Fibroblast of the aortic adventitia (primary cell): ENCODE measurements at places on chromosomes 7 and 10.

DNA sequence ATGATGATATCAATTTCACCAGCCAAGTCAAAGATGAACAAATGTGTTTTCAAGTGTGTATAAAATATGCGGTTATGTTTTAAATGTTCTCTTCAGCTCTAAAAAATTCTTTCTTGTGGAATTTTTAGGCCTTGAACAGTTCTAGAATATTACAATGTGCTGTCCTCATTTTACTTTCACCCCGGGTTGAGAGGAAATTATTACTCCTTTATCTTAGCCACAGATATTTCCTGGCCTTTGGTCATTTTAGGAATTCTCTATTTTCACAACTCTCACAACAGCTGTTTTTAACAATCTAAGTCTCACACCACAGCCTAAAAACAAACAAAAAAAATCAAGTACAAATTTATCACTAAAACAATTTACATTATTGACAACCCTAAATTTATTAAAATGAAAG is 112.2 kb upstream of the HGF start:
- DNase-seq = peak; percentile 61

DNA sequence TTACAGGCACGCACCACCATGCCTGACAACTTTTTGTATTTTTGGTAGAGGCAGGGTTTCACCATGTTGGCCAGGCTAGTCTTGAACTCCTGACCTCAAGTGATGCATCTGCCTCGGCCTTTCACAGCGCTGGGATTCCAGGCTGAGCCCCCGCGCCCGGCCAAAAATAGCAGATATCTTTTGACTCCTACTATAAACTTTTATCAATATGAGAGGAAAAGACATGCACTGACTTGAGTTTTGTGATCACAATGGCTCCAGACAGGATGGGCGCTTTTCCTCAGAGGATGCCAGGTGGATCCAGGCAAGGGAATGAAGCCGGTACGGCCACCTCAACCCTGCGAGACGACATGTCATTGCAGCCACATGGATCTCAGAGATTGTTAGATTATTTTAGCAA is 123.9 kb downstream of the DNAJB6 start:
- DNase-seq = no peak

GRCh38 chr10:71396084-71396710 is 523 bp upstream of the CDH23 start:
- no peak for DNase-seq

GRCh38 chr10:49309691-49310411 is 10.9 kb downstream of the C10orf71 start:
- no peak for DNase-seq

DNA sequence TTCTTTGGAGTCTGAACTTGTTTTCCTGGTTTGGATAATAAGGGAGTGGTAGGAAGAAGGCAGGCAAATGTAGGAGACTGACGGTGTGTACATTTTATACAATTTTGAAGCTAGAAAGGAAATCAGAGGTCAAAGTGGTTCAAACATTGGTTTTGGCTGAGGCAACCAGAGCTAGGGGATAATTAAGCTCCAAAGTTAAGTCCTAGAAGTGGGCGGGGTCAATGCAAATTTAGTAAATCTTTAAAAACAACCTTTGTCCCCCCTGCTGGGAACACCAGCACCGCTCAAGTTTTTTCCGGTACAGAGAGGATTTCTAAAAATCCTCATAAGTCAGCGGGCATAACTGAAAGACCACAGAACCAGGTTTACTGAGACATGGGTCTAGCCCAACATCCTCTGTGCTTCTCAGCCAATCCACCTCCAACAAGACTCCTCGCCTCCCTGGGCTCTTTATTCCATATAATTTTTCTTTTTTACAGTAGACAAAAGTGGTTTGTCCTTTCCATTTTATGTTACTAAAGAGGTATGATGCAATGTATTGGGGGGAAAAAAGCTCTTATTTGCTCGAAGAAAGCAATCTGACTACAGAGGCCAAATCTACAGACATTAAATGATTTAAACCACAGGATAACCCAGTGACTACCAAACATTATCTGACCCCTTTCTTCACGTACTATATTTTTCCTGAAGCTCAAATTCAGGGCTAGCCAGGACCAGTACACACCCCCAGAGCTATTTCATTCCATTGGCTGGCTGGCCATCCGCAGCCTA is 1.6 kb downstream of the GLUD1 start:
- peak; percentile 39 for DNase-seq

- DNase-seq = no peak
Measured at GRCh38 chr10:119138346-119139306, 26.9 kb downstream of the SFXN4 start.

DNA sequence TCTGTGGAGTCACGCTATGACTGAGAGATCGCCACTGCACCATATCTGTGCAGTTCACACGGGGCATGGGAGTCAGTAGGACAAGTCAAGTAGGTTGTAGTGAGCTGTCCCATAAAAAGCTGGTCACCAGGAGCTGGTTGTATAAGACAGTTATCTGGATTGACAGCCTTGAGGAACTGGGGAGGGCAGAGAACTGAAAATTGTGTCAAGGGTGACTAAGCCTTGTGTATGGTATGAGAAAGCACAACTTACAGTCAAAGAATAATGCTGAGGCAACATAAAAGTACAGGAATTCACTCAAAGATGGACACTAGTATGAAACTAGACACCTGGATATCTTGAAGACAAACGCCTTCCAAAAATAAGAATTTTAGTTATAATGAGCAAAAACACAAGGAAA is 564.9 kb downstream of the POM121L12 start:
- DNase-seq = no peak

DNA sequence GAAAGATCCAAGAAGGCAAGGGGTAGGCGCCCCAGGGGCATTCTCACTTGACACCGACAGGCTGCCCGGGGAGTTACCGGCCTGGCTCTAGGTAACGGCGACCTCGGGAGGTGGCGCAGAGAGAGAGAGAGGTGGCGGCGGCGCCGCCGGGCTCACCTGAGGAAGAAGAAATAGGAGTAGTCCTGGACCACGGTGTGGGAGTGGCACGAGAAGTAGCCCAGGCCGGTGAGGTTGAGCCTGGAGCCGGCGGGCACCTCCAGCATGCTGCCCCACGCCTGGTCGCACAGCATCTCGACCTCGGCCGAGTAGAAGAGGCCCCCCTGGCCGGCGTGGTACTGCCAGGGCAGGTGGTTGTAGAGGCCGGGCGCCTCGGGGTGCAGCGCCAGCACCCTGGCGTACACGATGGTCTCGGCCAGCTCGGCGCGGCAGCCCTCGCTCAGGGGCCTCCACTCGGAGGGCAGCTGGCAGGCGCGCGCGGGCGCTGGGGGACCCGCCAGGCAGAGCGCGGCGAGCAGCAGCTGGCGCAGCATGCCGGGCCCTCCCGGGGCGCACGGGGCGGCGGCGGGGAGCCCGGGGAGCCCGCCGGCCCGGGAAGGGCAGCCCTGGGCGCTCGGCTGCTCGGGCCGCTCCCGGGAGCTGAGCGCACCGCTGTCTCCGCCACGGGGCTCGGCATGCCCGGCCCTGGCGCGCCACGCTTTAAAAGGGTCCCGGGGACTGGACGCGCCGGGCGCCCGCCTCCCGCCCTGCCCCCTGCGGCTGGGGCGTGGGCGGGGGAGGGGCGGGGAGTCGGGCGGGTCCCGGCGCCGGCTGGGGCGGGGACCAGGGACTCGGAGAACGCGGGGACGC is at the start of gene CCDC3:
CCDC3 (minus strand) TSS at position 673 of the 846 bp plus-strand sequence; CDS start at position 530, 143 bp downstream.
- no peak for DNase-seq

DNA sequence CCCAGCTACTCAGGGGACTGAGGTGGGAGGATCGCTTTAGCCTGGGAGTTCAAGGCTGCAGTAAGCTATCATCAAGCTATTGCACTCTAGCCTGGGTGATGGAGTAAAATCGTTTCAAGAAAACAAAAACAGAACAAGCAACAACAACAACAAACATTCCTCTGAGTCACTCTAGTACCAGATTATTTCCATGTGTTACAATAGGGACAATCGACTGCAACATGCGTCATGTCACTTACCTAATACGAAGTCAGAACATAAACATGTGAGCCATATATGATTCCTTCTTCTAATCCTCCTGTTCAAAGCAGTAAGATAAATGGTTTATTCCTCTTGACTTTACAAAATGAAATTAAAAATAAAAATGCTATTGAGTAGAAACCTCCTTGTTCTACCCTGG is 57.3 kb downstream of the ZNF438 start:
- DNase-seq = no peak

DNA sequence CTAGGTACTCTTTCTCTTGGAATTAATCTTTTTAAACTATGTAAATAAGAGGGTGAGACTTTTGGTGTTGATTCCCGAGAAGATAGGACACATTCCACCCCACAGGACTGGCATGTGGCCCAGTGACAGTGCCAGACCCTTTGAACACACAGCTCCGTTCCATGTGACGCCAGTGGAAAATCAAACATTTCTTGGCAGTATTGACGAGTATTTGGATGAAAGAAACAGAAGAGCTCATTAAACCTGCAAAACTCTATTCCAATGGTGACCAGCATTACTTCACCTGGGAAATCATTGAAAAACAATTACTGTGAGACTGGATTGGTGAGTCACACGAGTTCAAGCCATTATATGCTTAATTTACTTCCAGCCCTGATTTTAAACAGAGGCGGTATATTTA is 25.8 kb downstream of the AKR1E2 start:
- DNase-seq = peak; percentile 46

DNA sequence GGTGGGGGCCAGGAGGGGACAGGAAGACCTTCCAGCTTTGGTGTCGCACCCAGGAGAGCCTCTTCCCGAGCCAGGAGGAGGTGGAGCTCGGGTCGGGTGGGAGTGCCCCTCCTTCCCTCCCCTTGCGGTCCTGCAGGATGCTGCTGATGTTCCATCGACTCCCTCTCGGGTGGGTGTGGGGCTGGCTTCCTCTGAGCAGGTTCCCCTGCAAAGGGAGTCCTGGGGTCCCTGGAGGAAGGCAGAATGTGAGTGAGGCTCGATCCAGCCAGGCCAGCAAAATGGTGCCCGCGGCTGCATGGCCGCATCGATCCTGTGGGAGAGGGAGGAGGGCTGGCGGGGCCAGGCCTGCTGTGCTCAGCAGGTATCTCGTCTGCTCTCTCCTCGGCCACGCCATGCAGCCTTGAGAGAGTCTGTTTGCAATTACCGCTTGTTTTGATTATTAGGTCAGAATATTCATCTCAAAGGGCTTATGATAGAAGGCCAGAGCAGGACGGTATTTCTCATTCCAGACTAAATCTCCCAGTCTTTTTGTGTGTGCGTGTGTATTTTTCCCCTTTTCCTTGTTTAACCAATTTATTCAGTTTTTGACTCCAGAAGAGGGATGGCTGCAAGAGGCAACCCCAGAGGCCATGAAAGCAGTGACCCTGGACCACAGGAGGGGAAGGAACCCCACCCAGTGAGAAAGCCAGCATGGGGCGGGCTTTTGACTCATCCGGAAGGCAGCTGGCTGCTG is 137.3 kb upstream of the ZMIZ1 start:
- DNase-seq = peak; percentile 93

DNA sequence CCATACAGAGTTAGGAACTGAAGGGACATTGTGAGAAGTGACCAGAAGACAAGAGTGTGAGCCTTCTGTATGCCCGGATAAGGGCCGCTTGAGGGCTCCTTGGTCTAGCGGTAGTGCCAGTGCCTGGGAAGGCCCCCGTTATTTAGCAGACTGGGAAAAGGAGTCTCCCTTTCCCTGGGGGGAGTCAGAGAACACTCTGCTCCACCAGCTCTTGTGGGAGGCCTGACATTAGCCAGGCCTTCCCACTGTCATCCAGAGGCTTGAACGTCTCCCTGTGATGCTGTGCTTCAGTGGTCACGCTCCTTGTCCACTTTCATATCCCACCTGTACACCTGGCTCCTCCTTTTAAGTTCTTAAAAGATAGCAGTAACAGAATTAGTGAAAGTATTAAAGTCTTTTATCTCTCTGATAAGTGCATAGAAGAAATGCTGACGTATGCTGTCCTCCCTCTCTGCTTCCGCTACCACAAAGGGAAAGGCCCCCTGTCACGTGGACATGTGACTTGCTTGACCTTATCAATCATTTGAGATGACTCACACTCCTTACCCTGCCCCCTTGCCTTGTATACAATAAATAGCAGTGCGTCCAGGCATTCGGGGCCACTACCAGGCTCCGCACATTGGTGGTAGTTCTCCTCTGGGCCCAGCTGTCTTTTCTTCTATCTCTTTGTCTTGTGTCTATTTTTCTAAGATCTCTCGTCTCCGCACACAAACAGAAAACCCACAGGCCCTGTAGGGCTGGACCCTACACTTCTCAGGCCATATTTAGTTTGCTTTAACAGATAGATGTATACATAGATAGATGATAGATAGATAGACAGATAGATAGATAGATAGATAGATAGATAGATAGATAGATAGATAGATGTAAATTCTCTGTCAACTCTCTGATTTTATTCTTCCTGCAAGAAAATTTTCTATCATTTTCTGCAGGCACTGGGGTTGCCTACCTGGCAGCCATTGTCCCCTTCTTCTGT is 131.5 kb upstream of the JCAD start:
- DNase-seq = no peak

DNA sequence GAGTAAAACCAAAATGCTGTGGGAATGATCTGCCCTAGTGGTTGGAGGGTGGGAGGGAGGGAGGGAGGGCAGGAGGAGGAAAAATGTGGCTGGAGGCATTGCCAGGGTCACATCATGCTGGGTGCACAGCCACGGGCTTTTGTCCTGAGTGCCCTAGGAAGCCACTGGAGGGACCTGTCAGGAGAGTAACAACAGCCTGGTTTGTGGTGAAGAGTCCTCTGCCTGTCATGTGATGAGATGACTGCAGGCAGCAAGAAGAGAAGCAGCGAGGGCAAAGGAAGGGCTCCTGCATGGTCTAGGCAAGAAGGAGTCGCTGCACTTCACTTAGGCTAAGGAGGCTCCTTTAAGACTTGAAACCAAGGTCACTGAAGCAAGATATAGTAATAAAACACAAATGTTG is 65.6 kb downstream of the PKD1L1 start:
- DNase-seq = no peak

DNA sequence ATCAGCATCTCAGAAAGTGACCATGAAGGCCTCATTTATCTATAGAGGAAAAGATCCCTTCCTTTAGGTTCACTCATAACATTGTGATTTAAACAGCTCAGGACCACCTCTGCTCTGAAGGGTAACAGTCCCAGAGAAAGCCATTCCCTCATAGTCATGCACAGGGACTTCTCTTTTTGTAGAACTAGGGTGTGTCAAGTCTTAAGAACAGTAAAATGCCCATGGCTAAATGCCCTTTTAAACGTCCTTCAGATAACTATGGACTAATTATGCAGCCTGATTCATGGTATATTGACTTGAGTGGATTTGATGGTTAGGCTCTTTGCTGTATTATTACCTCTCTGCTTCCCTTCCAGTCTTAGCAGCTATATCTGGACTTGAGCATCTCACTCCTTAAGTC is 337.8 kb downstream of the SORCS1 start:
- no peak for DNase-seq

DNA sequence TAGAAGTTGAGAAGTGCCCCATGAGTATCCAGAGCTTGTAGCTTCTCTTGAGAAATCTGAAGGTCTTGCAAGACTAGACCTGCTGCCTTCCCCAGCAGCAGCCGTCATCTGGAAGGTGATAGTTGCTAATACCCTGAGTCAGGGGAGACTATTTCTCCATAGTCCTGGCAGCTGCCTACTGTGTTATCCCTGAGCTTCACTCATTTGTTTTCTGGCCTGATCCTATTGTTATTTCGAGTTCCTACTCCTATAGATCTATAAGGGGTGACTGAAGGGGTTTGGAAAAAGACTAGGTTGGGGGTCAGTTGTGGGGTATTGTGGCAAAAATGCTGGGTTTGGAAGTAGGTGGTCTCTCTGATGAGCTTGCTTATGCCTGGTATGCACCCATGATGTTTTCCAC is 297.8 kb downstream of the CNTNAP2 start:
- DNase-seq = no peak
